Astrocyte of the cerebellum (primary cell): ENCODE measurements at places on chromosomes 1 and 21.

DNA sequence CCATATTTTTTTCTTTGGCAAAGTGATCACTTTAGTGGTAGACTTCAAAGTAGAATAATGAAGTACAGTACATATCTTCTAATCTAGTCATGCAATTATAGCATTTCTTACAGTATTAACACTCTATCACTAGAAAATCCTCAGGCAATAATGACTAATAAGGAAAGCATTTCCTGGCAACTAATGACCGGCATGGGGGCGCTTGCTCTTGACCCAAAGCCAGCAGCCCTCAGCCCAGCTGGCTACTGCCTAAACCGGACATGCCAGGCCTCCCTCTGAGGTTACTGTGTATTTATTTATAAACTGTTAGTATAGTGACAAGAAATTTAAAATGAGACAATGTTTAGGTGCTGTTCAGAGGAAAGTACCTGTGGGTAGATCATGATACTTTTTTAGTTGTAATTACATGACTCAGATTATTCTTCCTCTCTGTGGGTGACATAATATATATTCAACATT, 633.8 kb downstream of the PTPRC start:
- peak; percentile 95 for DNase-seq

GRCh38 chr1:37682334-37682987, 9.9 kb upstream of the CDCA8 start:
- DNase-seq: peak; percentile 43

GRCh38 chr1:183734543-183735036, 70.3 kb upstream of the RGL1 start:
- no peak for DNase-seq

DNA sequence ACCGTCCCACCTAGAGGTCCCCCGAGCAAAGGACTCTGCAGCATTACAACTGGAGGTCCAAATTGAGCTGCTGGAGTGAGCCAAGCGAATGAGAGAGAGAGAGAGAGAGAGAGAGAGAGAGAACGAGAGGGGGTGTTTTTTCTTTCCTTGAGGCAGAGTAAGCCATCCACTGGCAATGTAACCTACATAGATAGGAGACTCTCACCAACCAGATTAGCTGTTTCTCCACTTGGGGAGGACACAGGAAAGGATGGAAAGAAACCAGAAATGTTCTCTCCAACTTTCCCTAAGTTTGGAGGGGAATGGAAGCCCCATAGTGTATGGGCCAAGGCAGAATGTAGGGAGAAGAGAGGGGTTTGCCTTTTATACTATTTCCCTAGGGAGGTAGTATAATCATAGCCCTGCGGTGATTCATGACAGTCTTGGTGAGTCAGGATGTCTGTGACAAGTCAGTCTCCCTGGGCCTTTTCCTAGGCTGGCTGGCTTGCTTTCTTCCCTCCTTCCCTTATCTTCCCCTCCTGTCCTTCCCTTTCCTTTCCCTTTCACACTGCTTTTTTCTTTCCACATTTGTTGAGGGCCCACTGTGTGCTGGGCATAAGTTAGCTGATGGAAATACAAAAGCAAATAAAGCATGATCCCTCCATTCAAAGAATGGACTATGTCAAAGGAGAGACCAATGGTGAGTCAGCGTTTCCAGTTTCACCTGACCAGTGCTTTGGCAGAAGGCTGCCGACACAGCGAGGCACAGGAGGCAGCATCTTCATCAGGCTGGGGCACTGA, 7.1 kb downstream of the FNDC7 start:
- peak; percentile 12 for DNase-seq

- no peak for DNase-seq
Observed at GRCh38 chr1:14804626-14805025, 206.1 kb downstream of the KAZN start.

GRCh38 chr21:17492415-17493168, 20.3 kb upstream of the CXADR start:
- DNase-seq: peak; percentile 49

- DNase-seq: no peak
Observed at GRCh38 chr21:33402001-33402979, 923 bp upstream of the IFNGR2 start.

DNA sequence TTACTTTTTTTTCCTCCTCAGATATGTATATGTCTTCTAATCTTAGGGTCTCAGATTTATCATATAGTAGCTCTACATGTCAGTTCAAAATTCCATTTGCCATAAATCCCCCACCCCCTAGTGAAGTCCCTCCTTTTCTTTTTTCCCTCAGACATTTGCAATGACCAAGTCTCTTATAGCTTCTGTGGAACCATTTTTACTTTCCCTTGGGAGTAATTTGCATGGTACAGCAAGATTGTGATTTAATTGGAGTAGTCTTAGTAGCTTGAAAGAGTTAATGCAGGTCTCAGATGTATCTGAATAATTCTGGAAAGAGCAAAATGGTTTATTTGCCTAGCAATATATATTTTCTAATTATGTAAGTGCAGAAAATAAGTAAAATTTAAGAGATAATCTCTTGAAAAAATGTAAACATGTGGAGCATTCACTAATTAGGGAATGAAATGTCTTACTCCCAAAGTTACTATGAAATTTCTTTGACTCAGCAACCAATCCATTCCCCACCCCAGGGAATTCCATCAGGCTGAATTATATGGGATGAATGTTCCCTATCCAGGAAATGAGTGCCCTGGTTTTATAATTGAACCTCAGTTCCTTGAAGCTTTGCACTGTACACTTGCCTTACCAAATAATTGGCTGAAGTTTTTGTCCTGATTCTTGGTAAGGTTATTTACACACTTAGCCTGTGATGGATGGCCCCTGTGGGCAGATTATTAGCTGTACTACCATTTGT, 267.0 kb downstream of the DNM3 start:
- no peak for DNase-seq

- DNase-seq: no peak
Observed at GRCh38 chr1:43776043-43776761, 68.9 kb downstream of the ST3GAL3 start.

DNA sequence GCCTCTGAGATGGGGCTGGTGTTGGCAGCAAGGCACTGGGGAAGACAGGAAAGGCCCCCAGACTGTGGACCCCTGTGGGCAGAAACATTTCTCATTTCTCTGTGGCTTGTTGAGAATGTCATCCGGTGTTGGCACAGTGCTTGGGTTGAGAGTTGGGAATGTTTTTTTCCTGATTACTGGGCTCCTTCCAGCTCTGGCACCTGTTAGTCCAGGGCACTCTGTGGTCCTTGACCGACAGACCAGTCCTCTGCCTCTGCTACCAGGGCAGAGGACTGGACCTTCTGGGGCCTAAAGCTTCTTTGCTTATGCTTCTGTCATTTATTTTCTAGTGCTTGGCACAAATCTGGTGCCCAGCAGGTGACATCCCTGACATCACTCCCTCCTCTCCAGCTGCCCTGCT, 4.8 kb upstream of the SPRR5 start:
- no peak for DNase-seq

DNA sequence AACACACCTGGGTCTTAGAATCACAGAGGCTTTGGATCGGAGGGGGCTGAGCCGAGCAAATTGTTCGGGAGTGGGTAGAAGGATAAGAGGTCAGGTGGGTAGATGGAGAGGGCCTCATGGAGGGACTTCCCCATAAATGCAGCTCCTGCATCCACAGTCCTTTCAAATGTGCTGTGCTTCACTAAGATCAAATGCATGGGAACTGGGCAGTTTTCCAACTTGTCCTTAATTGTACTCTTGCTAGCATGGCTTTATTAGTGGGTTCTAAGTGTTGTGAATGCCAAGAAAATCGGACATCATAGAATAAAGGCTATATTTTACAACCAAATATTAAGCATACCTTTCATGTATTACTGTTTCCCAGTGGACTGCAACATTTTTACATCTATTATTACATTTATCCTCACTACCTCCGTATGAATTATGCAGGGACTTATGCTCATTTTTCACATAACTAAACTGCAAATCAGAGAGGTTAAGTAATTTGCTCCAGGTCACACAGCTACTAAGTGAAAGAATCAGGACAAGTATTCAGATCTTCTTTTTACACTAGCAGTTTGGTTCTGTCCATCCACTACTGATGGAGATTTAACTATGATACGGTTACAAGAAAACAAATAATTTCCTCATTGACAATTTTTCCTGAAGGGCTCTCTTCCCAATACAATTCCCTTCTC, 174.5 kb upstream of the RUNX1 start:
- DNase-seq: no peak

- no peak for DNase-seq
Observed at GRCh38 chr1:1565340-1565739, 9.3 kb downstream of the SSU72 start.

- DNase-seq: no peak
Observed at GRCh38 chr1:223709598-223709997, 2.7 kb upstream of the CAPN2 start.
